Right hindlimb (tissue), 1 donor: ENCODE measurements at places on chromosomes 3 and 15.
A peak's percentile ranks its signal among the peaks of the same experiment; 100 is the strongest.

GRCh38 chr3:112167758-112168157, 34.7 kb upstream of the GCSAM start:
- no peak for DNase-seq

DNA sequence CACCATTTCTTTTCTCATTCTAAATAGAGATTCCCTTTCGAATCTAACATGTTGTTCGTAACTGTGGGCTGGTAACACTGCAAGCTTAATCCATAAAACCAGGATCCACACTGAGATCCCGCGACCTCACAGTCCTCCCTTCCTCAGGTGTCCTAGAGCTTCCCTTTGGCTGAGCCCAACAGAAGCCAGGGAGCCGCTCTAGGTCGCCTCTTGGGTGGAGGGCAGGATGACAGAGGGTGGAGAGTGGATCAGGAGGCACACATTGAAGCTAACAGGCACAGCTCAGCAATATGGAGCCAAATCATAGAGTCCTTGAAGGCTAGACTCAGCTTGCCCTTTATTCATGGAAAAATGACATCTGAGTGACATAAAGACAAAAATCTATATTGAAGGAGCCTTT, 44.7 kb upstream of the DLG1 start:
- no peak for DNase-seq

GRCh38 chr3:59606638-59607266, 556.9 kb upstream of the CFAP20DC start:
- no peak for DNase-seq

DNA sequence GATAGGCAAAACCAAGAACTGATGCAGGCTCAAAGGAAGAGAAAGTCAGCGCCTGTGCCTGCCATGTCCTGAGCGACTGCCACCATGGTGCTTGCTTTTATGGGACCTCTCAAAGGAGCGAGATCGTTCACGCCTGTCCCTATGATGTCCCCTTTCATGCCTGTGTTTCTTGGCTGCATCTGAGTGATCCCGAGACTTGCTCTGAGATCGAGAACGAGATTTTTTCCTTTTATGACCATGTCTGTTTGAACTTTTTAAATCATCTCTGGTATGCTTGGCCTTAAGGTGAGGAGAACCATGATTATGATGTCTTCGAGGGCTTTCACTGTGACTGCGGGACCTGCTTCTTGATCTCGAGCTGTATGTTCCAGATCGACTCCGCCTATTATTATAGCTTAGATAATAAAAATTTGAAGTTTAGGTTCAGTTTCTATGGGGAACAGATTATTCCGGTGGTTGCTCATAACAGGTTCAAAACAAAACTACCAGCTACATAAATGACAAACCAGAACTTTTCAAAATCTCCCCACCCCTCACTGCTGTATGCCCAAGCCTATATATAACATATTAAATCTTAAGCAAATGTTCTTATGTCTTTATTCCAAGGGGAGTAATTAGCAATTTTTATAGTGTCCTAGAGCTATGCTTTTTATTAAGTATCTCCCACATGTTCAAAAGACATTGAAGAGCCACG, 11.6 kb downstream of the CCNL1 start:
- DNase-seq, result no peak

DNA sequence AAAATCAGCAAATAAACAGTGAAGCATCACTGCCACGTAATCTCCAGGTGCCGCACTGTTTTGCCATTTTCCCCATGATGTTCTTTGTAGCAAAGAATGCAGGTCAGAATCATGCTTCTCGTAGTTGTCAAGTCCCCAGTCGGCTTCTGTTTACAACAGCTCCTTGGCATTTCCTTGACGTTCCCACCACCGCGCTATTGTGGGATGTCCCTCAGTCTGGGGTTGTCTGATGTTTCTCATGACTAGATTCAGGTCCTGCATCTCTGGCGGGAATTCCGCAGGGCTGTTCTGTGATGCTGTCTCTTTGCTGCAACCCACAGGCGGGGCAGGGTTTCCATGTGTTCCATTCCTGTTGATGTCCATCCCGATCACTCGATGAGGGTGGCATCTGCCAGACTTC, 117.9 kb upstream of the SMAD3 start:
- no peak for DNase-seq

DNA sequence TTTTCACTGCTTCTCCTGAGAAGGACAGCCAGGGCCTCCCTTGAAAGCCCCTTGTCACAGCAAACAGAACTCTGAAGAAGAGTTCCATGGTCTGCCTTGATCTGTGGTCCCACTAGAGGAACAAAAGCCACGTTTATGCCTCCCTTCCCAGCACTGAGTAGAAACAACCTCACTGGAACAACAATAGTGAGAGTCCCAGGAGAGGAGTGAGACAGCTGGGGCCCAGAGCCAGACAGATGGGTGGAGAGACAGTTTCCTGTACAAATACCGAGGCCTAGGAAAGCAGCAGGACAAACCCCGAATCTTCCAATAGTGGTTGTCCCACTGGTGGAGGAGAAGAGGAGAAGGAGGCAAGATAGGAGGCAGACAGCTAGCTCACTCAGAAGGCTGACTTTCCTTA, 106.1 kb downstream of the WDR76 start:
- peak; percentile 34 for DNase-seq
